HS-5 (cell line): ENCODE measurements at places on chromosomes 13 and 19.

DNA sequence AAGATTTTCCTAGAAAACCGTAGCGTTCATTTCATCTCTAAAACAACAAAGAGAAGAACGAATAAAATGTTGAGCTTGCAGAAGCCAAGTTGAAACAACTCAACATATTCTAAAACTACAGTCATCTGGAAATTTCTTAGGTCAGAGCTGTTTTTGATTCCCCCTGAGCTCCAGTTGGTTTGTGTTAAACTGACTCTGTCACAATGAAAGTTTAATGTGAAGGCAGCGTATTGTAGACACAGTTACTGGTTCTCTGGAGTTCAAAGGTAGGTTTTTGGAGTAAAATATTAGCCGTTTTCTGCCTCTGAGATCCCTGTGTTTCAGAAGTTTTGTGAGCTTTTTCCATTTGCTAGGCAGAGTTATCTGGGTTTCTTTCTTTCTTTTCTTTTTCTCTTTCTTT is 2.2 kb downstream of the ARHGEF7 start:
- no peak for DNase-seq

DNA sequence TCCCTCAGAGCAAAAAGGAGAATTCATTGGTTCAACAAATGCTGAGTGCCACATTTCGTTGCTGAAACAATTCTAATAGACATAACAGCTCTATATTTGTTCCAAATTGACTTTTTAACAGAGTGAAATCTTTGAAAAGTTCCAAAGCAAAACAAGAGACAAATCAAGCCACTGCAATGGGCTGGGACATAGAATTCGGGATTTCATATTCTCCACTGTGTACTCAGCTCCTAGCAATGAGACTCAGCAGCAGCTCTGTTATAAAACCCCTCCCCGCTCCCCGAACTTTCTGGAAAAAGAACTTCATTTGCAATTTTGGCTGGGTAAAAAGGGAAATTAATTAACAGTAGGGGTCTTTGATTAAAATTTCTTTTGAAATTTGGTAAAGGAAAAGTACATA is 11.3 kb downstream of the RFX2 start:
- DNase-seq: no peak

DNA sequence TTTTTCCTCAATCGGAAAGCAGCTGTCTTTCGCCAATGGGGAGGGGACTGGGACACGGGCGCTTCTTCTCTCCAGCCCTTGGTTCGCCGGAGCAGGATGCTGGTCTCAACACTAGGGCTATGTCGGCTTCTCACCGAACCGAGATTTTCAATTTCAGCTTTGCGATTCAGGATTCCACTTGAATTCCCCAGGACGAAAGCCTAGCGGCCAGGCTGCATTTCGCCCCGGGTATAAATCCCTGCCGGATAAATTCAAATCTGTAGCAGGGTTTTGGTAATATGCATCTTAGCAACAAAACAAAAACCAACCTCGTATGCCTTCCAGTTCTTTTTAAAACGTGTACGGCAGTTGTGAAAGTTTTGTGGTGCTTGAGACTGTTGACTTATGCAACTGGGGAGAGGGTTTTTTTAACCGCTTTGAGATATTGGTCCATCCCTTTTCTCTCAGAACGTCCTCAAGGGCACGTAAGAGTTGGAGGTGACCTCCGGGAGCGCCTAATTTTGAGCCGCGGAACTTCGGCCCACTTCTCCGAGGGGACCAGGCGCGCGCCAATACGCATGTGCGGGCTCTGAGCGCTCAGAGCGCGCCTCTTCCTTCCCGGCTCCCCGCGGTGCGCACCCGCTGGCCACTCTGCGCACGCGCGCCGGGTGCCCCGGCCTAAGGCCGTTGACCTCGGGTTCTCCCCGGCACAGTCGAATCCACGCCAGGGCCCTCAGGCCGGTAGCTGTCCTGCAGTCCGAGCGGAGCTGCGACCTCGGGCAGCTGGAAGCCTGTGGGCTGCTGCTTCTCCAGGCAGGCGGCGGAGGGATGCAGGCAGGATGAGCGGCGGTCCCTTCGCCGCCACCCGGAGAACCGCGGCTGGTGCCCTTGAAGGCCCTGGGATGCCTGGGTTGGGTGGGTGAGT is 7.6 kb downstream of the POU4F1 start:
- DNase-seq: no peak

DNA sequence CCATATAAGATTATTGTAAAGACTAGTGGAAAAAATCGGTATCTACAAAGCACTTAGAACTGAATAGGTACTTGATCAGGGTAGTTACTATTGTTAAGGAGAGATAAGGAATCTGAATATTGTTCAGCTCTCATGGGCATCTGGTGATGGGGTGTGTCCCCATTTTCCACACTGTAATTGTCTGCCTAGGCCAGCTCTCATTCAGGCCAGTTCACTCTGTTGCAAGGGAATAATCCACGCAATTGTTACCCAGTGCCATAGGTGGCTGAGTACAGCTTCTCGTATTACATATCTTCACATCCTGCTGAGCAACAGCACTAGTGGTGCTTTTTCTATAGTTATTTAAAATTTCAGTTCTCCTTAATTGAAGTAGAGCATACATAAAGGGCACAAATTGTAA is 45.6 kb upstream of the C13orf42 start:
- DNase-seq: no peak

- DNase-seq: no peak
Observed at GRCh38 chr13:45156565-45157361, 36.5 kb downstream of the GTF2F2 start.
